Adipocyte (in vitro differentiated cells): ENCODE measurements at places on chromosomes 13 and 19.
A peak's percentile ranks its signal among the peaks of the same experiment; 100 is the strongest.

- DNase-seq: no peak
Observed at GRCh38 chr19:12255372-12255771, 39.3 kb downstream of the ZNF44 start.

- peak; percentile 53 for DNase-seq
Observed at GRCh38 chr19:48698046-48698445, 2.3 kb downstream of the FUT2 start.

DNA sequence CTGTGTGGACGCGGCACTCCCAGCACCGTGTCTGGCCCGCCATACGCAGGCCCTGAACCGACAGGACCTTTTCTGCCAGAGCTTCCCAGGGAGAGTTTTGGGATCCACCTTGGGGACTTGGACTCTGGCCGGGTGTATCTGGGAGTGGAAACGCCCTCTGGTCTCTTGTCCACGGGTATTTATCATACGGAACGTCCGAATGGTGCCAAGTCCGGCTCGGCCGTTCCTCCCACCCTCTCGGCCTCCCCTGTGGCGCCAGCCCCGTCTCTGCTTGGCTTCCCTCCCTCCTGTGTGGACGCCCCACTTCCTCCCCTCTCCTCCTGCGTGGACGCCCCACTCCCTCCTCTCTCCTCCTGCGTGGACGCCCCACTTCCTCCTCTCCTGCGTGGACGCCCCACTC lies 12.1 kb downstream of the HCN2 start:
- DNase-seq: no peak

DNA sequence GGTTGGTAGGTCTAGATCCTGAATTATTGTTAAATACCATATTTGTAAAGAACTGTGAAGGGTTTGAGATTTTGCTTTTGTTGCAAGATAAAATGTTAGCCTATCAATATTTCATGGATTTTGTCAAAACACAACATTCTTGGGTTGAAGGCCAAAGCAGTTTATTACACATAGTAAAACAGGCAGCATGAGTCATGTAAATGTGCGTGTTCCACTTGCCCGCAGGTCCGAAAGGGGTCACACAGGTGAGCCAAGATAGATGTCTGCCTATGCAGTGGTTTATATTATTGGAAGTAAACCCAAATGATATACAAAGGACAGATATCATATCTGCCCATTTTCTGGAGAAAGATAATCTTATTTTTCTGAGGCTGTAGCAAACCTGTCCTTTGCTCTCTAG lies 1654.4 kb upstream of the SPRY2 start:
- DNase-seq: no peak

GRCh38 chr19:29702161-29702962 lies 12.7 kb downstream of the C19orf12 start:
- DNase-seq: no peak

DNA sequence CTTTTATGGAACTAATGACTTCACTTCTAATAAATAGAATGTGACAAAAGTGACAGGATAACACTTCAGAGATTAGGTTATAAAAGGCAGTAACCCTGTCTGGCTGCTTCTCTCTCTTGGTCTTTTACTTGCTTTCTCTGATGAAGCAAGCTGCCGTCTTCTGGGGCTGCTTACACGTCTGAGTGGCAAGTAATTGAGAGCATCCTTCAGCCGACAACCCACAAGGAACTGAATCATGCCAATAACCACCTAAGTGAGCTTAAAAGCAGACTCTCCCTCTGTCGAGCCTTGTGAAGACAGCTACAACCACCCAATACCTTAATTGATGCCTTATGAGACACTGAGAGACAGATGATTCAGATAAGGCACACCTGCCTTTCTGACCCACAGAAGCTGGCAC lies 1091.2 kb downstream of the SLITRK1 start:
- DNase-seq: no peak

DNA sequence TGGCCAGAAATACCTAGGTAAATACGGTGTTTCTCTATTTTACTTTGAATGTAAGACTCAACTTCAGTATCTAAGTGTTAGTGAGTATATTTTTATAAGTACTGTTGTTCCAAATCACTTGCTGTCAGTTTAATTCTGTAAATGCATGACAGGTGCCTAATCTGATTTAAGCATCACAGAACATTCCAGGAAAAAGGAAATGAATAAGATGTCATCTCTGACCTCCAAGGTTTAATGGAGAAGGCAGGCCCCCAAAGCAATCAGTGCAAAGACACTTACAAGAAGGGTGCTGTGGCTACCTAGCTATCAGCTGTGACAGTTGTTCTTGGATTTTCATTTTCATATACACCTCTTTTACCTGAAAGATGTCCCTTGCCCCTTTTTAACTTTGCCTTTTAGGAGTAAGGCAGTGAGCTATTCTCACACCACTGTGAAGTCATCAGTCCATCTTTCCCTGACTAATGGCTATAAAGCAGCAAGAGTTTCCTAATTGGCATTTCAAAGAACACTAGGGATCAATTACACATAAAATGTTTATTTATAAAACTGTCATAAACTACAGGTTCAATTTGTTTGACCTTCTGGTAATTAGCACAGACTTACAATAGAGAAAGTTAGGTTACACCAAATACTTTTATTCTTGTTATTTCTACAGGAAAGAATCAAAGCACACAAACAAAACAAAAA lies 427.6 kb downstream of the SPRY2 start:
- DNase-seq: no peak
